Cardiac fibroblast (primary cell): ENCODE measurements at places on chromosomes 6 and 20.

DNA sequence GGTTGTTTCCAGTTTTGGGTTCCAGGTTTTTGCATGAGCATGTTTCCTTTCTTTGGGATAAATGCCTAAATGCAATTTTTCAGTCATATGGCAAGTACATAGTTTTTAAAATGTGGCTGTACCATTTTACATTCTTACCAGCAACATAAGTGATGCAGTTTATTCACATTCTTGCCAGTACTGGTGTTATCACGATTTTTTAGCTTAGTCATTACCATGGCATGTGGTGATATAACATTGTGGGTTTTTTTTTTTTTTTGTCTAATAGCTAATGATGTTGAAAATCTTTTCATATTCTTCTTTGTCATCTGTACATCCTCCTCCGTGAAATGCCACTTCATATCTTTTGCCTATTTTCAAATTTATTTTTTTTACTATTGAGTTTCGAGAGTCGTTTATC lies 2.9 kb upstream of the TDRD6 start:
- DNase-seq, result peak; percentile 60

GRCh38 chr6:82365016-82365795 lies 1.6 kb downstream of the TPBG start:
- DNase-seq, result peak; percentile 44

- no peak for DNase-seq
These were observed 33.2 kb downstream of the HMGCLL1 start for GRCh38 chr6:55545791-55546190.

DNA sequence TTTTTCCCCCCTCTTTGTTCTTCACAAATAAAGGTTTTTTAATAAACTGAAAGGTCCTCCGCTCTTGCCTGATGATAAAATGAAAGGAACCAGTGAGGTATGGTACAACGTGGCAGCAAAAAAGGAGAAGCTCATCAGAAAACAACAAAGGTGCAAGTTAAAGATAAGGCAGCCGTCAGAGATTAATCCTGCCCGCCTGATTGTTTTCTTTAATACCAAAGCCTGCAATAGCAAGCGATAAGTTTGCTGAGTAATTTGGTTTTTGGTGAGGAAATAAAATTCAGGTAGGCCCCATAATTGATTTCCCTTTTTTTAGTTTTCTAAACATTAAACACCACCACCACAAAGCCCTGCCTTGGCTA lies 177.9 kb downstream of the MBOAT1 start:
- DNase-seq, result no peak

DNA sequence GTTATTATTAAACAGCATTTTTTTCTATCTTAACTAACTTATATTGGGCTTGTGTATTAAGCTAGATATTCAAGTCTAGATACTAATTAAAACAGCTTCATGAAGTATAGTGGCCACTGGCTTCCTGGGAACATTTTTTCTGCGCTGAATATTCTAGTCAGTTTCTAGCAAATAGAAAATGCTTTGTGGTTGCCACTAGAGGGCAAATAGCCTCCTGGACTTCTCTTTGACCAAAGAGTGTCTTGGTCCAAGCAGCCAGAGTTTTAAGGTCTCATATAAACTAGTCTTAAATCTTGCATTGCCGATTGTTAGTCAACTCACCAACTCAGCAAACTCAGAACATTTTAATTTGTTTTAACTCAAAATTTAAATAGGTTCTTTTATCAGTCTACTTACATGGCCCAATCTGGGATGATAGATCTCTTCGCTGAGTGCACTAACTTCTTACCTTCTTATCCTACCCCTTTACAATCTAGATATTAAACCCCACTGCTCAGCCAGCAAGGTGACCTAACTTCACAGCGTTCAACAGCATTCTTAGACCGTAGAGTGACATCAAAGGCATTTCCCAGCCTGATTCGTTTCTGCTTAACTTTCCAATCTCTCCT lies 24.6 kb upstream of the ID4 start:
- DNase-seq, result peak; percentile 86

DNA sequence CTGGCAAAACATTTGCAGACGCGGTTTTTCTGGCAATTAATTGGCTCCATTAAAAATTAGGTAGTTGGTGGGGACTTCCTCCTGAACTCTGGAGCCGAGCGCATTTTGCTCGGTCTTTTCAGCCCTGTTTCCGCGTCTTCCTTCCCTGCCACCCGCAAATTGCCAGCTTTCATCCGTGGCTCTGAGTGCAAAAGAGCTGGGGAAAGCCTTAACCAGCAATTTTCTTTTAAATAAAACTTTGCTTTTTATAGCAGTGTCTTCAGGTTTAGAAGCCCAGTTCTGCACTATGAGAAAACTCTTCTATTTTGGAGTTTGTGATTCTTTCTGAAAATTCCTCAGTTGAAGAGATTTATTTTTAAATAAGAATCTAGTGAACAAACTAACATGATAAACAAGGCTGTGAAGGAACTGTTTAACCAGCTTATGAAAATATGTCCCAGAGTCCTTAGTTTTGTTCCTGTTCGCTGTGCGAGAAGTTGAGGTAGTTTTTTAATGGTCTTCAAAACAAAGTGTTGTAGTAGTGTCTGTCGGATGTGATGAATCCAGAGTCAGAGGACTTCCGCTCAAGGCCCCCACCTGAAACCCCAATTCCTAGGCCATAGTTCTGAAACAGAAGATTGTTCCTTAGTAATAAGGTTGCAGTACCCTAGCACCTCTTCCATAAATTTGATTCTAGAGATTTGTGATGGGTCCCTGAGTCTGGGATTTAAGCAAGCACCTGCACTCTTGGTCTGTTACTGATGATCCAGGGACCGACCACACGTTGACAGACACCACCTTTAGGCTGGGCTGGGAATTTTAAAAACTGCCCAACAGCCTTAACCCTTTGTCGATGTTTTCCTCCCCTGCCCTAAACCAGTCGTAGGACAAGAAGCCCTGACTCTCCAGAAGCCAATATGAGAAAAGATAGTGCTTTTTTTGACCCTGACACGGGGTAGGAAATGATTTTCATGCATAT lies 950 bp downstream of the KCTD20 start:
- peak; percentile 39 for DNase-seq

DNA sequence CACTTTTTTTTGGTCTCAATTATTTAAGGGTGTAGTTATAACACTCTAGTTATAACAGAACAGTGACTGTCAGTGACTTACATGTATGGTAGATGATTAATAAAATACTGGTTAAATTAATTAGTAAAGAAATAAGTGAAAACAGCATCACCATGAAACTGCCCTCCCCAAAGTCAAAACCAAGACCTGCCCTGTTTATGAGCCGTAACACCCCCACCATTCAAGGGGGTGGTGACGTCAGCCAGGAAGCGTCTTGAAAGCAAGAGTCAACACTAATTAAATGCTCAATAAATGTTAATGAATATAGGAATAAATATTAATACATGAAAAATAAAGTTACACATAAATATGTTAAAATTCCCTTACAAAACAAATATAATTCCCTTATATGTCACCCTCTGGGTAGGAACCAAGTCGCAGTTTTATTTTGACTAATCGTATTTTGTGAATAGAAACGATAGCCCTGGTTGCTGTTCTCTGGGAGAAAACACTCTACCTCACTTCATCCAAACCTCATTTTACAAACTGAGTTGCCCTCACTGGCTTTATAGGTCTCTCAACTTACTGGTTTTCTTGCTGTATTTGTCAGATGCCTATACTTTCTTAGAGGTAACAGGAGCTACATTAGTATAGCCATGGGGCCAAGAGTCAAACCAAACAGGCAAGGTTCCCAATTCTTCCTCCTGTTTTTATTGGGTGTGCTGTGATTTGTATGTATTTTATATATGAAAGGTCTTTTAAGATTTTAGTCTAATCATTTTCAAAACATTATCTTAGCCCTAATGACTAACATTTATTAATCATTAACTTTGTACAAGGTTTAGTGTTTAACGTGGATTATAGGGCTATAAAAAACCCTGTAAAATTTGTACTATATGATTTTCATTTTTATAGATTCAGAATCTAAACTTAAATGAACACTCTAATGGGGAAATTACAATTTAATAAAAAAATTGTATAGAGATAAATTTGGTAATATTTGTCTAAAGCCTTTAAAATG lies 227.9 kb upstream of the IRAK1BP1 start:
- DNase-seq, result no peak

DNA sequence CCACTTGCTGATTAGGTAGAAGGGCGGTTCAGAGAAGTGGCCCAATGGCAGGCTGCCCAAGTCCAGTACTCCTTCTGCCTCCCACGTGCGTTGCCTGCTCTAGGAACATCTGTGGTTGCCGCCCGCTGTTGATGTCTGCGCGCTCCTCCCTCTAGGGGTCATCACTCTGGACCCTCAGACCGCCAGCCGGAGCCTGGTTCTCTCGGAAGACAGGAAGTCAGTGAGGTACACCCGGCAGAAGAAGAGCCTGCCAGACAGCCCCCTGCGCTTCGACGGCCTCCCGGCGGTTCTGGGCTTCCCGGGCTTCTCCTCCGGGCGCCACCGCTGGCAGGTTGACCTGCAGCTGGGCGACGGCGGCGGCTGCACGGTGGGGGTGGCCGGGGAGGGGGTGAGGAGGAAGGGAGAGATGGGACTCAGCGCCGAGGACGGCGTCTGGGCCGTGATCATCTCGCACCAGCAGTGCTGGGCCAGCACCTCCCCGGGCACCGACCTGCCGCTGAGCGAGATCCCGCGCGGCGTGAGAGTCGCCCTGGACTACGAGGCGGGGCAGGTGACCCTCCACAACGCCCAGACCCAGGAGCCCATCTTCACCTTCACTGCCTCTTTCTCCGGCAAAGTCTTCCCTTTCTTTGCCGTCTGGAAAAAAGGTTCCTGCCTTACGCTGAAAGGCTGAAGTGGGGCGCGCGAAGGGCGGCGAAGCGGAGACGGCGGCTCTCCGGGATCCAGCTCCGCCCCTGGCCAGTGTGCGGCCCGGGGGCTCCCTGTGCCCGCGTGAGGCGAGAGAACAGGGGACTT lies 8.5 kb downstream of the TRIM15 start:
- DNase-seq, result peak; percentile 13

DNA sequence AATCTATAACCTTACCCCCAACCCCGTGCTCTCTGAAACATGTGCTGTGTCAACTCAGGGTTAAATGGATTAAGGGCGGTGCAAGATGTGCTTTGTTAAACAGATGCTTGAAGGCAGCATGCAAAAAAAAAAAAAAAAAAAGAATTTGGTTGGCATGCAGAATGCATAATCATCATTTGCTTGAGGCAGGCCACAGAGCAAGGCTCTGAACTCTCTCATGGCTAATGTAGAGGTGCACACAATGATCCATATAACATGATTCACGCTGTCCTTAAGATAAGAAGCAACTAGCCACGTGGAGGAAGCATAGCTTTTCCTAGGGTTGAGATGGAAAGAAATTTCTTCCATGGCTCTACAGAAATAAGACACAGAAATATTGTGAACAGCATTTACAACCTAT lies 27.6 kb upstream of the RPN2 start:
- DNase-seq, result no peak

DNA sequence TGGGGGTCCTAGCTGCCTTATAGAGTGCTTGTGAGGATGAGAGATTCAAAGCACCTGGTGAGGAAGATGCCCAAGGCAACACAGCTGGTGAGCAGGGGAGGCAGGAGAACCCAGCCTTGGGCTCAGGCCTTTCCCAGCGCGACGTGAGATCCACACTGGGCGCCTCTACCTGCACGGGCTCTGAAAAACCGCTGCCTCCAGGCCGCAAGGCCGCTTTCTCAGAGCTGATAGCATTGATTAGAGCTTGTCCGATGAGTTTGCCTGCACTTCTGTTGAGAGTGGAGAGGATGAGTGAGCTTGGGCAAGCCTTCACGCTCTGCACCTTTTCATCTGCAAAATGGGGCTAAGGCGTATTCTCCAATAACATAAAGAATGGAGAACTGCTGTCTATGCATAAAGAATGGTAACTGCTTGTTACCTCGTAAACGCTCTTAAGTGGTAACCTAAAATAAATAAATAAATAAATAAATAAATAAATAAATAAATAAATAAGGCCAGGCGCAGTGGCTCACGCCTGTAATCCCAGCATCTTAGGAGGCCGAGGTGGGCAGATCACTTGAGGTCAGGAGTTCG lies 916 bp downstream of the PABPC1L start:
- DNase-seq, result no peak

DNA sequence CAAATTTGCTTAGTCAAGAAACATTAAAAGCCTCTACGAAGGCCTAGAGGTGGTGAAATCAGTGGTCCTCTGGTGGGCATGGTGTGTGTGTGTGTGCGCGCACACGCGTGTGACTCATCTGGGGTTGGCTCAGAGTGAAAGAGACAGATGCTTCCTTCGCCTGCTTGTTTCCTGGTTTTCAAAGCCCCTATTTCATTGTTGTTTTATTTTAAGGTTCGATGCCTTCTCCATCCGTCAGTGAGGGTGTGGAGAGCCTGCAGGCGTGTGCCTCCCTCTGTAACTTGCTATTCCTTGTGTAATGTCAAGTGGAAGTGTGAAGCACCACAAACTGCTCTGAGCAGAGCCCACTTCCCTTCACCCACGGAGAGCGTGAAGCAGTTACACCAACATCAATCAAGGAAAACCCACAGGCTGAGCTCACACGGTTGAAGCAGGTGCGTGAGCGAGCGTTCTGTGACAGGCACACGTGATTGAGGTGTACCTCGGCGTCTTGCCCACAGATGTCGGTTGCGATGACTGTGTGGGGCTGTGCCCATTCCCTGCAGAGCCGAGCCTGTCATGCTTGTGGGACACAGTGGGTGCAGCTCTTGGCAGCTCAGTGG lies 233.9 kb downstream of the PRL start:
- no peak for DNase-seq

- DNase-seq, result no peak
These were observed 42.3 kb downstream of the GNAS start for GRCh38 chr20:58894652-58895447.

DNA sequence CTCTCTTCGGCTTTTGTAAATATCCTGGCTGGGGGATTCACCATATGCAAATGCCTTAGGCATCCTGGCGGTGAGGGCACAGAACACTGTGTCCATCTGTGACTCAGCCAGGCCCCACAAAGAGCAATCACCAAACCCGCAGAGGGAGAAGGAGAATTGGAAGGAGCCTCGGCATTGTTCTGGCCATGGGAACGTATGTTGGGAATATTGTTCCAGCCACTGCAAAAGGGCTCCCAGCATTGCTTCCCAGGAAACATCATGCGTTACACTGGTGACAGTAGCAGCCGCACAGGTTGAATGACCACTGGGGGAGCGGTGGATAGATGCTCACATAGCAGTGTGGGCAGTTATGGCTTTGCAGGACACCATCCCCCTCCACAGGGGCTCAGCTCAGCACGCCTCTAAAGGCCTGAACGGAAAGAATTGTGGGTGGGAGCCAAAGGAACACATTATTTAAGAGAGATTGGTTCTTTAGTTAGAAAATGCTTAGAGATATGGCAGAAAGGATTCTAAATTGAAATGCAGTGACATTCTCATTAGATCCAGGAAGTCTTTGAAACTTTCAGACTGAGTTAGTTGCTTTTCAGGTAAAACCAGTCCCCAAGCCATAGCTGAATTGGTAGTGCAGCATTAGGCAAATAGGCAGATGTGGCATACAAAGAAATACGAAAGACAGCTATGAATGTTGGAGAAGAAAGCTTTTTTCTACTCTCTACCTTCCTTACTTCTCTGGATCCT lies 104.3 kb downstream of the RNF144B start:
- no peak for DNase-seq

DNA sequence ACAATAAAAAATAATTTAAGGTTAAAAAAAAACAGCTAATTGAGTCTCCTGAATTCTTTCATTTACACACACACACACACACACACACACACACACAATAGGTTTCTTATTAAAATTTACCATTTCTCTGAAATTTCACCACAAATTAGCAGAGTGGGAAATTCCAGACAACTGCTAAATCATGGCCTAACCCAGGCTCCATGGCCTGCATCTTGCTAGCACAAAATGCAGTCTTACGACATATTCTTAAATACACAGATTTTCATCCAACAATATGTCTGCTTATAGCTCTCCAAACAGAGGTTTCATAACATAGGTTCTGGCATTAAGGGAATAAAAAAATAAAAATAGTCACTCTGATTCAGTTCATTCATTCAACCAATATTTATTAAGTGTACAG lies 46.9 kb downstream of the SOD2 start:
- peak; percentile 38 for DNase-seq

- no peak for DNase-seq
These were observed 122.8 kb upstream of the PTPN1 start for GRCh38 chr20:50387218-50387995.
